ENCODE measurements at places on chromosomes 13 and 19. TPM values are rescaled to one million over a fixed set of nuclear protein-coding genes. Genes with fewer than 3 reads are reported as not detected.
A peak's percentile ranks its signal among the peaks of the same experiment; 100 is the strongest.

- DNase-seq = peak; percentile 95
Measured at GRCh38 chr13:31982540-31982939, 49.0 kb upstream of the FRY start.

DNA sequence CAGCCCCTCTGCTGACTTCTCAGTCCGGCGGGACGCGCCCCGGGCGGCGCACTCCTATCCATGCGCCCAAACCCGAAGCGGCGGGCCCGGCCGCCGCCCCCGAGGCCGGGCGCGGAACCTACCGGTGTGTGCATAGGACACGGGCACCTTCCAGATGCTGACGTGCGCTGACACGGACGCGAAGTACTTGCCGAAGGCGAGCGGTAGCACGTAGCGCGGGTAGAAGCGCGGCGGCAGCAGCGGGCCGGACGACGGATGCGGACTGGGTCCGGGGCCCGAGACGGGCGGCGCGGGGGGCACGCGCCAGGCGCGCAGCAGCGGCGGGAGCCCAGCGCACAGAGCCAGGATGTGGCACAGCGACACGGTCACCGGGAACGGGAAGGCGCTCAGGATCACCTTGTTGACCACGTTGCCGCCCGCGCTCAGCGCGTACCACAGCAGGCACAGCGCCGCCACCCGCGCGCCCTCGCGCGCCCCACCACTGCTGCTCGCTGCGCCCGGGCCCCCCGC, 338 bp downstream of the SLC35E1 start:
- DNase-seq = peak; percentile 20

GRCh38 chr19:51837145-51837544, 42.2 kb downstream of the FPR3 start:
- DNase-seq = no peak

GRCh38 chr19:17766543-17767131, 15.4 kb downstream of the FCHO1 start:
- peak; percentile 77 for DNase-seq

DNA sequence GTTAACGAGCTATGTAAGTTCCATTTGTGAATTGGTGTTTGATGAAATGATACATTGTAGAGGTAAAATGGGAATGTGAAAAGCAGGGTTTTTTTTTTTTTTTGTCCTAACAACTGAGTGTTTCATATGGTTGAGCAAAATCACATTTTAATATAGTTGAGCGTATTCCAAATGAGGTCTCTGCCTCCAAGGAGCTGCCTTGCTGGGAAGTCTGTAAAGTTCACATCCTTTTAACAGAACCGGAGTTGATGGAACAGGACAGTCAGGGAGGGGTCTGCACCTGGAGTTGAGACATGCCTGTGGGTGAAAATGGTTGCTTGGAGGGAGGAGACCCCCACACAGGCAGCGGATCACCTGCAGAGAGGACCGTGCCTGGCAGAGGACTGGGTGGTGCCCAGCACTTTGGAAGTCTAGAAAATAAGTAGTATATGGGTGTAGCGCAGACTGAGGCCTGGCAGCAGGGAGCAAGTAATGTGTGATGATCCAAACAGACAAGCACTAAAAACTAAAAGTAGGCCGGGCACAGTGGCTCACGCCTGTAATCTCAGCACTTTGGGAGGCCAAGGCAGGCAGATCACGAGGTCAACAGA, 75.2 kb upstream of the UBAC2 start:
- DNase-seq = no peak

CGB2 gene
- not detected for polyA plus RNA-seq

ZNF587 gene
- 14.0 TPM for polyA plus RNA-seq

FCGBP gene
- 0.03 TPM for polyA plus RNA-seq

All from IMR-90 (cell line).